M059J (cell line): ENCODE measurements at places on chromosomes 3 and 15. TPM values are rescaled to one million over a fixed set of nuclear protein-coding genes. Genes with fewer than 3 reads are reported as not detected.
A peak's percentile ranks its signal among the peaks of the same experiment; 100 is the strongest.

Gene CCDC191
- total RNA-seq = 0.71 and 1.5 TPM in 2 replicates

Gene CCDC80
- total RNA-seq = 136 and 288 TPM in 2 replicates

Gene FSTL1
- 762 and 1,312 TPM in 2 replicates for total RNA-seq

Gene MGA
- total RNA-seq = 13.8 and 26.7 TPM in 2 replicates

Gene ATP13A4
- 0.10 TPM in 1 of 2 replicates, not detected in the other for total RNA-seq

Gene CIB2
- 1.9 and 2.2 TPM in 2 replicates for total RNA-seq

Gene ARPP21
- total RNA-seq = not detected in 2 replicates

Gene VEPH1
- 54.4 and 58.0 TPM in 2 replicates for total RNA-seq

Gene SLC27A2
- total RNA-seq = 43.0 and 60.3 TPM in 2 replicates

GRCh38 chr15:100642950-100643338, 40.6 kb downstream of the ASB7 start:
- DNase-seq = no peak

DNA sequence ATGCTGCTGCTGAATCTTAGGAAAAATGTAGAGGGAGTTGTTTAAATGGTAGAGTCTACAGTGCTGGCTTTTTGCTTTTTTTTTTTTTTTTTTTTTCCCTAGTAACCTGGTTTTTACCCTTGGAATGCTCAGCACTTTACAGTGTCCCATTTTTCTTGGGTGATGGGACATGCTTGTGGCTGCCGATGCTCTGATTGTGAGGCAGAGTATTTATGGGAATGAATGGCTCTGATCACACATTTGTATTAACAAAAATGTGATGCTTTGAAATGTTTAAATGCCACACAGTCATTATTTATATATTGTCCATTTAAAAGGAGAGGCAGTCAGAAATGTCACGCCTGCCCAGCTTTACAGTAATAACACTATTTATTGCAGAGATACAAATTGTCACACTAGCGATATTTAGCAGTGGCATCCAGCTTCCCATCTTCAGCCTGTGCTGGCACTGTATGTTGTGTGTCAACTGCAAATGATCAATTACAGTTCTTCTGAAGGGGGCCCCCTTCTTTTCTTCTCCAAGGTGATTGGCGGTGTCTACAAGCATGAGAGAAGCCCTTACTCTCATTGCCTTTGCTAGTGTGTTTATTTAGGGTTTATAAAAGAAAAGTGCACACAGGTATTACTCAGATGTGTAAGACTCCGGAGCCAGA, 30.9 kb upstream of the IGF1R start:
- no peak for DNase-seq

GRCh38 chr3:32817257-32817557, 590 bp upstream of the TRIM71 start:
- DNase-seq = no peak

DNA sequence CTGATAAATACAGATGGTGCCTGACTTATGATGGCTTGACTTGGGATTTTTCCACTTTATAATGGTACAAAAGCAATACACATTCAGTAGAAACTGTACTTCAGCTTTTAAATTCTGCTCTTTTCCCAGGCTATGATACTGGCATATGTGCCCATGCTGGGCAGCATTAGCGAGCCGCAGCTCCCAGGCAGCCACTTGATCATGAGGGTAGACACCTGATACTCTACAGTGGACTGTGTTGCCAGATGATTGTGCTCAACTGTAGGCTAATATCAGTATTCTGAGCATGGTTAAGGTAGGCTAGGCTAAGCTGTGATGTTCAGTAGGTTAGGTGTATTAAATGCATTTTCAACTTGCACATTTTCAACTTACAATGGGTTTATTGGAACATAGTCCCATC, 17.7 kb upstream of the FEM1B start:
- no peak for DNase-seq

DNA sequence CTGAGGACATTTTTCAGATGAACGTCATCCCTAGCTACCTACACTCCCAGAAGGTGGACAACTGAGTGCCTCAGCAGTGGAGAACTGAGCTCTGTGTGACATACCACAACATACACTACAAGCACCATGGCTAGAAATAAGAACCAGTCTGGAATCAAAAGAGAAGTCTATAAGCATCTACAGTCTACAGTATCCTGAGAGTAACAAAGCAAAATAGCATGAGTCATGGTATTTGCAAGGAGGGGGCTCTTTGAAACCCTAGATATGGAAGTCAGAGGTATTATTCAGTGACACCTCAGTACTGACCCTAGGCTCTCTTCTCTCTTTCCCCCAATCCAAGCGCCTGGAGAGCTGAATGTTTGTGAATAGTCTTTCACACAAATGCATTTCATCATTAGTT, 87.5 kb downstream of the TNIK start:
- peak; percentile 64 for DNase-seq

DNA sequence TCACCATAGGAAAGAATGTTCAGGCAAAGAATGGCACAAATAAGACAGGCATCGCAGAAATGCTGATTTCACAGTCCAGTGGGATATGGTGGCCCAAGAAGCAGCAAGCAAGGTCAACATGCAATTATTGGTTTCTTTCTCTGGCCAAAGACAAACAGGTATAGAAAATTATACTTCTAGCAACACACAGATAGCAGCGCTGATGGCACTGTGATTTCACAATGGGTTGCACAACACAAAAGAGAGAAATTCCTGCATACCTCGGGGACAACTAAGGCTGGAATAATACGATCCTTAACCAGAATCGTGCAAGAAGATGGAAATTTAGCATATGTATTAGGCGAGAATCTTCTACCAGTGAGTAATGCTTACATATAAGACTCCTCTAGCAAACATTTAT, 76.3 kb upstream of the NR2F2 start:
- no peak for DNase-seq

DNA sequence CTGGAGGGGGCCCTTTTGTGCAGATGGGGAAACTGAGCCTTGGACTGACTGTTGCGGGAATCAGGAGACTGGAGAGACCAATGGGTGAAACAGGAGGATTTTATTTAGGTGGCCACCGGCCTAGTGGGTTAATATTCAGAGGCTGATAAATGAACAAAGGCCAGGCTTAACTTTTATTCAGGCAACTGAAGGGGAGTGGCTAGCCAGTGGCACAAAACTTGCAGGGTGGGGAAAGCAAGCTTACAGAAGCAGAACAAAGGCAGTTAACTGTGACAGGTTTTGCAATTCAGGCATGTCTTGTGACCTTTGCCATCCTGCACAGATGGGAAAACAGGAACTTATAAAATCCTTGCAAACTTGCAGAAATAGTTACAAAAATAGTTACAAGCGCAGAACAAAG, 24.9 kb upstream of the ACAD9 start:
- no peak for DNase-seq

- no peak for DNase-seq
These were observed 1.1 kb downstream of the OR4F6 start for GRCh38 chr15:101804375-101804774.

DNA sequence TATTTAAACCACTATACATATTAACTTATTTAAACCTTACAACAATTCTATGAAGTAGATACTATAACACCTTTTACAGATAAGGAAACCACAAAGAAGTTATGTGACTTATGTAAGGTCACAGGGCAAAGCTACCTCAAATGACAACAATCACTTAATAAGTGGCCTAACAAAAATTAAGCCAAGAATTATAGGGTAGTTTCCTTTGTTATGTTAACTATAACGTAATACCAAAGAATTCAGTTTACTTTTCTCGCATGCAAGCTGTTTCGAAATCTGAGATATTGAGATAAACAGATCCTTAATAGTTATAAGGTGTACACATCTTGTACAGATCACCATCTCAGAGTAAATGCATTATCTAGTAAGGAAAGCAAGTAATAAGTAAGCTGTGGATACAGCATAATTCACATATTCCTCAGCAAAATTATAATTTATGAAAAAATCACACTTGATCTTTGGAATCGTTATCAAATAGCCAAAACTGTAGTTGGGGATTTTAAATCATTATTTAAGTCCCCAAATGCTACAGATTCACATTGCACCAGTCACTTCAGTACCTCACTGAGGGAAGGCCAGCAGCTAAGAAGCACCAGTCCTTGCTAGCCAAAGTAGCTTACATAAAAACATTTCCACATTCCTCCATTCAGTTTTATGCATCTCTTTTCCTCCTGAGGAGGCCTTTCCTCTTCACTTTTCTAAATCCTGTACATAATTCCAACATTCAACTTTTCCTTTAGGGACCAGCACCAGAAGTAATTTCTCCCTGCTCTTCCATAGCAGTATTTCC, 226.8 kb downstream of the TBC1D5 start:
- DNase-seq = peak; percentile 15

DNA sequence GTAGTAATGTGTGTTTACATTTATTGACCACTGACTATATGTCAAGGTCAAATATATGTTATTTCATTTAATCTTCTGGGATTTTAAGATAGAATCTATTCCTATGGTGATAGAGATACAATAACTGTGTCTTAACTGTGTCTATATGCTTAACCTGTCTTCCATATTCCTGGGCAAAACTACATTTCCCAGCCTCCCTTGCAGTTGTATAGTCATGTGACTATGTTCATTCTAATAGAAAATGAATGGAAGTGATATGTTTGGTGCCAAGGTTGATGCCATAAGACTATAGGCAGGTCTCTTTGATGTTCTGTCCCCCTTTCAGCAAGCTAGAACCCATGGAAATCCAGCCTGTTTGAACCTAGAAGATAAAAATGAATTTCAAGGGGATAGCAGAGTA, 258.8 kb upstream of the PDZRN3 start:
- DNase-seq = no peak

DNA sequence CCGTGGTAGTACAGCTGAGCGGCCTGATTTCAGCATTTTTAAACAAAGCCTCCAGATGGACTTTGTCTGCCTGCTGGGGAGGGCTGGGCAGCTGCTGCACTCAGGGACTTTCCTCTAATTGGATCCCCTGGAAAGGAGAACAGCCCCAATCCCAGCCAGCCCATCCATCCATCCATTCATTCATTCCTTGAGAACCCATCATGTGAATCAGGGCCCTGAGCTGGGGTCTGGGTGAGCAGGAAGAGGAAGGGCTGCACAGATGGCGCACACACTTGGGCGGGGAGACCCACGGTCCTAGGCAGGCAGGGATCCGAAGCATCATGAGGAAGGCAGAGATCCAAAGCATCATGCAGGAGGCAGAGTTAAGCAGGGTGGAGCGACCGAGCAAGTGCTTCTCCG, 45.7 kb downstream of the TPRA1 start:
- DNase-seq = no peak

GRCh38 chr3:51391566-51392354, 675 bp downstream of the RBM15B start:
- DNase-seq = peak; percentile 22

GRCh38 chr3:32815841-32816438, 1.9 kb upstream of the TRIM71 start:
- DNase-seq = no peak
